ENCODE measurements at places on chromosomes 2 and 18.

- DNase-seq, result no peak
Observed at GRCh38 chr18:78330766-78331165, 648.9 kb upstream of the SALL3 start.

- no peak for DNase-seq
Observed at GRCh38 chr2:200640901-200641300, 55.1 kb downstream of the AOX1 start.

DNA sequence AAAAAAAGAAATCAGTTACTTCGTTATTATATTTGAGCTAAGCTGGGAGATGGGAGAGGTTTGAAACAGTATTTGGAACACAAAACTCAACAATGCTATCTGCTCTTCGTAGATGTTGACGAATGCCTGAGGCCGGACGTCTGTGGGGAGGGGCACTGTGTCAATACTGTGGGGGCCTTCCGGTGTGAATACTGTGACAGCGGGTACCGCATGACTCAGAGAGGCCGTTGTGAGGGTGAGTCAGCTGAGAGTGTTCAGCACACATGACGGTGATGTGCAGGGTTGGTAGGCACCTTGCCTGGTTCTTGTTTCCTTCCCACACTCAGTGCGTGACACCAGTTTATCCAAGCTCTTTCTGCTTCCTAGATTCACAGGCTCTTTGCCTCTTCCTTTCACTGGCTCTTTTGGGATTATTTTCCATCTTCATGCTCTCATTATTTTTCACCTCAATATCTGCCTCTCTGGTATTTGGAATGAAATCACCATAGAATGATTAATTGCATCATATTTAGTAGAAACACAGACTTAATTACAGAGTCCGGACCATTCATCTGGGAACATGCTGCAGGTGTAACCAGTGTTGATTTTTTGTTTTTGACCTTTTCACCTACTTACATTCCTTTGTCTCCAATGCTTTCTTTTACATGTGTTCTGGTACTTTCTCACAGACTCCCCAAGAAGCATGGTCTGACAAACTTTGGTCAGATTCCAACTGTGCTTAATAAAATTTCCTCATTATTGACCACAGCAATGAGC is 200.6 kb upstream of the RASGRP3 start:
- DNase-seq, result no peak

GRCh38 chr2:217054791-217055190 is 194.9 kb upstream of the TNP1 start:
- DNase-seq, result no peak

GRCh38 chr2:120734930-120735651 is 577 bp upstream of the GLI2 start:
- peak; percentile 78 for DNase-seq

- no peak for DNase-seq
Observed at GRCh38 chr2:145154731-145155130, 634.8 kb upstream of the ZEB2 start.

DNA sequence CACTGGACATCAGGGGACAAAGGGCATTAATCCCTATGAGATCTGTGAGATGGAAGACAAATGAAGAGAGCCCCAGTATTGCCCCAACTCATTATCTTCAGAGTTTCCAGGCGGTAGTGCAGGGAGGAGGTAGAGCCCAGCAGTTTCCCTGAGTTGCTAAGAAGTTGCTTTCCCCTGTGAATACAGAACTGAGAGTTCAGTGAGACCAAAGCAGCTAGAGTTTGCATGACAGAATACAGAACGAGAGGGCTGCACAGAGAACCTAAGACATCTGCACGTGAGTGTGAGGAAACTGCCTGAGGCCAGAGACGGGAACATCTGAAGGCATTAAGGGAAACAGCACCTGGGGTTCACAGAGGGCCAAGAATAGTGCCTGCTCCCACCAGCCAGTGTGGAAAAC is 18.1 kb upstream of the PGAP1 start:
- no peak for DNase-seq

GRCh38 chr2:37830636-37831035 is 94.5 kb upstream of the RMDN2 start:
- DNase-seq, result no peak

DNA sequence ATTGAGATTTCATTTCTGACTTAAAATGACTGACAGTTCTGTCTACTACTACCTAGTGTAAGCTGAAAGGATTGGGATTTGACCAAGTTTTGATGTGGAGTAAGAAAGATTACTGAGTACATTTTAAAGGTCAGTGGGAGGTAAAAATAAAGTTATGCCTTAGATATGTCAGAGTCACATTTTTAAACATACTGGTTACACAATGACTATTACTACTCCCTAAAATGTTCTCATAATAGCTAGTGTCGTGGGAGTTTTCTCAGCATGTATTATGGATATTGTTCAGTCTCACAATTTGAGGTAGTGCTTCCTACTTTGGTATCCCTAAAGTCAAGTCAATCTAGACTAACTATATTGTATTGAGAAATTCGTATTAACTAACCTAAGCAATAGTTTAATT is 1092.5 kb downstream of the LRP1B start:
- DNase-seq, result no peak

GRCh38 chr18:48740851-48741485 is 202.1 kb downstream of the CTIF start:
- no peak for DNase-seq

GRCh38 chr18:56001576-56001975 is 413.6 kb upstream of the TCF4 start:
- DNase-seq, result no peak
